ENCODE measurements at places on chromosomes 4 and X.

DNA sequence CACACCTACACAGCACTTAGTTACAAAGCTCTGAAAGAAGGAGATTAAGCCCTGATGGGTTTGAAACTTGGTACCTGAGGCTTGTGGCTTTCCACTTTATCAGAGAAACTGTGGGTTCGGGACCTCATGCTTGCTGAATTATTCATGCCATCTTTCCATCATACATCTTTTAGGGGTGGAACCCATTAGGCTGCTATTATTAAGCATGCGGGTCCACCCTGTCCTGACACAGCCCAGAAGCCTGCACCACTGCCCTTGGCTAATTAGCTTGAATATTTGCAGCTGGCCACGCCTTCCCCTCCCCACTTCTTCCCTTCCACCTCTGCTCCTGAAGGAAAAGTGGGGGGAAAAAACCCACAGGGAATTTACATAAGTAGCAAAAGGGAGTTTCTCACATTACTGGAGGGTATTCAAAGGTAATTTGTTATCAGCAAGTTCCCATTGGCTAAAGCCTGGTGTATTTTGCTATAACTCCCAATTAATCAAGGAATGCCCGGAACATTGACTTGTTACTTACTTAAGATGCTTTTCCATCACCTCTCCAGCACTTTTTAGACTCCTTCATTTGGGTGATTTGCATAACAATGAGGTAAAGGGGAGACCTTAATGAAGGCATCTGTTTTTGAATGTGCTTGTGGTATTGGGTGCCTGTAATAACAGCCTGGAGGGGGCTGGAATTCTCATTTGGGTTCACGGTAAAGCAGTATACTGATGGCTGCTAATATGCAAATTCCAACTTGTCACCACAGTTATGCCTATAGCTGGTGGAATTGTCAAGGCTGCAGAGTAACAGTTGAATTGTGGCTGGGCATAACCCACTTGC lies 231.7 kb upstream of the GATB start:
- DNase-seq: no peak

GRCh38 chr4:119209077-119209476 lies 3.4 kb upstream of the USP53 start:
- no peak for DNase-seq

DNA sequence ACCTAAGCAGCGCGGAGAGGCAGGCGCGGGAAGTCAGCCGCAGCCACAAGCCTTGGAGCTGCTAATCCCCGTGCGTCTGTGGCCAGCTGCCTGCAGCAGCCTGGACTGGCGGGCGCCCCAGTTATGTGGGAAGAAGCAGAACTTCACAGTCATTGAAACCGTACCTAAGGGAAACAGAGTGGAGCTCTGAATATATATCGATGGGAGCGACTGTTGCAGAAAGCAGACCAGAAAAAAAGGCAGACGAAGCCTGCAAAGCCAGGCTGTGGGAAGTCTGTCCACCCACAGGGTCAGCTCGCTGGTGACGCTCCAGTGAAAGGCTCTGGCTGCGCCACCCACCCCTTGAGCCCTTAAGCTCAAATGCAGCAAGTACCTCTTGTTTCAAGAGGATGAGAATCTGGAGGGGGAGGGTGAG lies 24.7 kb downstream of the KCNE5 start:
- DNase-seq: no peak

DNA sequence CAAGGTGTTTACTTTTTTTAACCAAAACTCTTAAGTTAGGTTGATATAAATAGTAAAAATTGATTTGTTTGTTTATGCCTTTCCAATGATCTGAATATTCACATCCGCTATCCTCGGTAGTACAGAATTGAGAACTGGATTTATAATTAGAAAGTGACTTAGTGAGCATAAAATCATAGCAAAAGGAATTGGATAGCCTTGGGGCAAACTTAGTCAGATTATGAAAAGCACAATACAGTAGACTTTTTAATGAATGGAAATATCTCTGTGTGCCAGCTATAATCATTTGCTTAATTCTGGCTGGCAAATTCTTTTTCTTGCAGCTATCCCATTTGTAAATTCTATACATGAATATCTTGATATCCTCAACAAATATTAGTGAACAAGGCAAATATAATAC lies 713.5 kb downstream of the ADGRL3 start:
- DNase-seq: no peak

DNA sequence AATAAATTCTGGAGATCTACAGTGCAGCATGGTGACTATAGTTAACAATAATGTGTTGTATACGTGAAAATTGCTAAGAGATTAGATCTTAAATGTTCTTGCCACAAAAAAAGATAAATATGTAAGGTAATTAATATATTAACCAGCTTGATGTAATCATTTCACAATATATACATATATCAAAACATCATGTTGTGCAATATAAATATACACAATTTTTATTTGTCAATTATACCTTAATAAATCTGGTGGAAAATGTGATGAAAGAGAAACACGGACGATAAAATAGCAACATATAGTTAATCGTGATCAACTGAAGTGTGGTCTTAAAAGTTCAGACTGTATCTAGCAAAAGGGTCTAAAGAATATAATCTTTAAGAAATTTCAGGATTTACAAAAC lies 16.5 kb upstream of the NDNF start:
- no peak for DNase-seq

DNA sequence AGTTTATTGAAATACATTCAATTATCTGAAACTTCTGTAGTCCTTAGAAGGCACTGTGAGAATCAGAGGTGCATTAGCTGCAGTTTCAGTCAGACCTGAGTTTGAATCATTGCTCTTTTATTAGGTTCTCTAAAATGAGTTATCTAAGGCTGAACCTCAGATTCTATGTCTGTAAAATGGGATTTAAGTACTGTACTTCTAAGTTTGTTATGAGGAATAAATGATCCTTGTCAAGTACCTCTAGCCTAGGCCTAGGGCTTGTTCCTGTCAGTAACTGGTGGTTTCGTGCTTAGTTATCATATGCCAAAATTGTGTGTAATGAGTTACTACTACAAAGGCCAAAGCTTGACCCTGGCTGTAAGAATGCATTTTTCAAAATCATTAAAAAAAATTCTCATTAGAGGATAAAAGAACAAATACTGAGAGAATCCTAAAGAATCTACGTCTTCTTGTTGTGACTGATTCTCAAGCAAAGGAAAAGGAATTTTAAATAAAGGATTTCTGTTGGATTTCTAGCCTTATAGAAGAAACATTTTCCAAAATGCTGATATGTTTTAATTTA lies 65.8 kb downstream of the SLIT2 start:
- no peak for DNase-seq

DNA sequence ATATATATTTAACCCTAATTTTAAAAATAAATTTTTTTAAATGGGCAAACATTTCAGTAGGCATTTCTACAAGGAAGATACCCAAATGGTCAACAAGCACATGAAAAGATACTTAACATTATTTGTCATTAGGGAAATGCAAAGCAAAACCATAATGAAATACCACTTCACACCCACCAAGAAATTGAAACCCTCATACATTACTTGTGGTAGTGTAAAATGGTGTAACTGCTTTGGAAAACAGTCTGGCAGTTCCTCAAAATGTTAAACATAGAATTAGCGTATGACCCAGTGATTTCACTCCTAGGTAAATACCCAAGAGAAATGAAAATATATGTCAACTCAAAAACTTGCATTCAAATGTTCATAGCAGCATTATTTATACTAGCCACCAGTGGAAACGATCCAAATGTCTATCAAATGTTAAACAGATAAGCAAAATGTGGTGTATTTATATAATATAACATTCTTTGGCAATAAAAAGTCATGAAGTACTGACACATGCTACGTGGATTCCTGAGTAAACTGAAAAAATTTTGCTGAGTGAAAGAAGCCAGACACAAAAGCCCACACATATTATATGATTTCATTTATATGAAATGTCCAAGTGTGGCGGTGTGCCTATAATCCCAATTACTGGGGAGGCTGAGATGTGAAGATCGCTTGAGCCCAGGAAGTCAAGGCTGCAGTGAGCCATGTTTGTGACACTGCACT lies 16.6 kb downstream of the TRIM2 start:
- no peak for DNase-seq

DNA sequence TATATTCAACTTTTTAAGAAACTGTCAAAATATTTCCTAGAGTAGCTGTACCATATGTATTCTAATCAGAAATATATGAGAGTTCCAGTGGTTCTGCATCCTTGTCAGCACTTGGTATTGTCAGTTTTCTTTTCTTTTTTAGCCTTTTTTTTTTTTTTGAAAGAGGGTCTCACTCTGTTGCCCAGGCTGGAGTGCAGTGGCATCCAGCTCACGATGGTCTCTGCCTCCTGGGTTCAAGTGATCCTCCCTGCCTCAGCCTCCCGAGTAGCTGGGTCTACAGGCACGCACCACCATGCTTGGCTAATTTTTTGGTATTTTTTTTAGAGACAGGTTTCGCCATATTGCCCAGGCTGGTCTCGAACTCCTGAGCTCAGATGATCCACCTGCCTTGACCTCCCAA lies 79.1 kb downstream of the ZFX start:
- DNase-seq: no peak

DNA sequence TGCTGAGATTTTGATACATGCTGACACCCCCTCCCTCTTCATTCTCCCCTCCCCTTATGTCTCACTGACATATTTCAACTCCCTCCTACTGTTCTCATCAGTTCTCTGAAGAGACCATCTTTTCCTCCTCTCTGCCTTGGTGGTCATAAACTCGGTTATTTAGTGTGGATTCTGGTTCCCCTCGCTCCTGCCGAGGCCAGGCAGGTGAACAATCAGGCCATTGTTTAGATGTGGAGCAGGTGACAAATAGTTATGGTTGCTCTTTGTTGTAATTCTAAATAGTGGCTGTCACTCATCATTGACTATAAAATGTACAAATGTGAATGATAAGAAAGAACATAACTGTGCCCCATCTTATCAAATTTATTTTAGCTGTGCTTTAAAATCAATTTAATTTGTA lies 324.6 kb downstream of the BCOR start:
- no peak for DNase-seq
